Amygdala (tissue), 56 donors: ENCODE measurements at places on chromosomes 7 and 10.

DNA sequence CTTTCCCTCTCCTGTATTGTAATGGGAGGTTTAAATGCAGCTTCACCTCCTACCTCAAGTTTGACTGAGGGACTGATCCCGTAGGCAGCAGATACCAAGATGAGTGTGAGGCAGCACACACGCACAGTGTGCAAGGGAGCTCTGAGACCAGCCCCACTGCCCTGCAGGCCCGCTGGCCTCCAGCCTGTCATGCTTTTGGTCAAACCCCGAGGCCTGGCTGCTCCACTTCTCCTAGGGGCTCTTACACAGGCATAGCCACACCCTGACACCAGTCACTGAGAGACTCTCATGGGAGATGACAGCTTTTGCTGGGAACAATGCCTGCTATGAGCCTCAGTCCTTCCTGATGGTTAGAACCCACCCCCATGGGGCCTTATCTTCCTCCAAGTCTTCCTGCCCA, 27.6 kb downstream of the DRGX start:
- no peak for DNase-seq

DNA sequence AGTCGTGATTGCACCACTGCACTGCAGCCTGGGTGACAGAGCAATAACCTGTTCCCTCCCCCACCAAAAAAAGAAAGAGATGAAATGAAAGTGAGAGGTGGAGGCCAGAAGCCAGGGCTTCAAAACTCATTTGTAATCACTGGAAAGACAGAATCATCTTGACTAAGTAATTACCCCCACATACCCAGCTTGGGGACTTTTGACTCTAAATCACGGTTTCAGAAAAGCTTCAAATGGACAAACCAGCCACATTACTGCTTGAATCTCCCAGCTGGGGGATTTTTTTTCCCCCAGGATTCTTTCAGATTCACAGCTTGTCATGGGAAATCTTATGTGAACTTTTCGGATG, 361.0 kb downstream of the FRMD4A start:
- DNase-seq: no peak

DNA sequence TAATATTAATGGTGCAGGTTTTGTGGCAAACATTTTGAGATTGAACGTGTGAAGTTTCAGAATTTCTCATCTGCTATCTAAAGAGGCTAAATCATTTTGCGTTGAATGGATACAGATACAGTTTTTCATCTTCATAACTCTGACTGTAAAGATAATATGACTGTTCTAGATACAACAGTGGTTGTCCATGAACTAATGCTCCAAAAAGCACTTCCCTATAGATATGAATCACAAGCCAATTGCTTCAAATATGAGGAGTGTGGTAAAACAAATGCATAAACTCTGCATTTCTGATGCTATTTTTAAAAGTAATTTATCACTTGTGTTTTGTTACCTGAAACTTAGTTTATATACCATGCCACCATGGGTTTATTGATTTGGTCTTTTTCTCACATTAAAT, 750.1 kb downstream of the MAGI2 start:
- DNase-seq: no peak

DNA sequence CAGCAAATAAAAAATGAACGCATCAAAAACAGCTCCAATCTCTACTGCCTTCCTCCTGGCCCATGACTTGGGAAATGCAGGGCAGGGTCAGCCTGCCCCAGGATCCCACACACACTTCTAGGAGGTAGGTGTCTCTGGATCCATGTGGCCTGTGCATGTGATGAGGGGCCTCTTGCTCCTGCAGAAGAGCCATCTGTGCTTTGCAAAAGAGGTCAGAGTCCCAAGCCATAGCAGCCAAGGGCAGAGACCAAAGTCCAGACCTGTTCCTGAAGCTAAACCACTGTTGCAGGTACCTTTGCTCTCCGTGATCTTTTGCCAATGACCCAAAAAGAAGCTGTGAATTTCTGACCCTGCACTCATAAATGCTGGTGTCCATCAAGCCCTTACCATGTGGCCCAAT, 57.1 kb downstream of the KCNMA1 start:
- DNase-seq: no peak

DNA sequence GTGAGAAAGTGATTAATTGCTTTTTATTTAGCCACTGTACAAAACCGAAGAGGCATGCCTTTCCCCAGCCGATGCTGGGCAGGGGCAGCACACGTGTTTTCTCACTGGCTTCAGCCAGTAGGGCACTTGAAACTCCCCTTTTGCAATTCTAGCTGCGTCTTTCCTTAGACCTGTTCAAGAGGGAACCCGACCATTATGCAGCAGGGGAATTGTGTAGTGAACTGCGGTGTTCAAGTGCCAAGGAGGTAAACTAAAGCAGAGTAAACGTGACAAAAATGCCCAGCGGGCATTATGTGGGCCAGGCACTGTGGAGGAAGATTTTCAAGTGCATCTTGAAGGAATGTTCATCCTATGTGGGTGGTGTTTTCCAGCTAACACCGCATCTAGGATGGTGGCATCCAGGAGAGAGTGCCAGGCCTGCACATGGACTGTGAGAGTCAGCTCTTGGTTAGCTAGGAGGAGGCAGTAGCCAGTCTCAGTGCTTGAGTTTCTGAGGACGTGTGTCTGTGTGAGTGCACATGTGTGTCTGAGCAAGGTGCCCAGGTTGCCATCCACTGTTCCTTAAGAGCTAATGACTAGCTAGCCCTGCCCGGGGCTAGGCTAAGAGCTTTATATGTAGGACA, 3.3 kb downstream of the WIPF3 start:
- DNase-seq: peak; percentile 10

- no peak for DNase-seq
These were observed 72.2 kb downstream of the DAGLB start for GRCh38 chr7:6375348-6376101.

DNA sequence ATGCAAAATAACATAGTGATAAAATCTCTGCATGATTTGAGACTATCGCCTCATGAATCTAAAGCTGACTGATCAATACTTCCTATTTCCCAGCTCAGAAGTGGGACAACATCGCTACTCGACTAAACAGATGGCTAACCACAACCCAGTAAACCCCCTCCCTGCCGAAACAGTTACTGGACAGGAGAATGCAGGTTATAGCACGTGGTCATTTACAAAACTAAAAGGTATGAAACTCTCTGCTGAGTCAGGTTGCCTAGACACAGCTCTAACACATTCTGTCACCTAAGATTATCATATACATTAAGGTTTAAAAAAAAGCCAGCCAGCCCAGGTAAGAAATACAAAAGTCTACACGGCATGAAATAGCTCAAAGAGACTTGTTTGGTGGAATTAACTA, 64.0 kb downstream of the CTBP2 start:
- no peak for DNase-seq

DNA sequence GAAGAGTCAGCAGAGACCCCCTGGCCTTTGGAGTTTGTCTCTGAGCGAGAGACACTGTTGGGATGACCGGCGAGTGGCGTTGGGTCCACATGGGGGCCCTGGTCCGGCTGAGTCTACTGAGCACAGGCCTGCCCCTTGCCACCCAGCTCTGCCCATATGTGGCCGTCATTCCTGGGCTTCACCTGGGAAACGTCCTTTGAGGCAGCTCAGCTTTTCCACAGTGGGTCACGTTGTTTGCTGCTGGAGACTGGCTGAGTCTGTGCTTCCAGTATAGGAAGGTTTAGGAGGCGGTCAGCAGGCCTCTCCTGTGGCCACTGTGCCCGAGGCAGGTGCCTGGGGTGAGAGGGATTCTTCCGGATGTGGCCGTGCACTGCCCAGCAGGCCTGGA, 17.1 kb downstream of the ADAM8 start:
- DNase-seq: no peak

- no peak for DNase-seq
These were observed 471 bp downstream of the PFKP start for GRCh38 chr10:3067859-3068179.

GRCh38 chr7:84461093-84461492, 266.5 kb upstream of the SEMA3A start:
- no peak for DNase-seq

DNA sequence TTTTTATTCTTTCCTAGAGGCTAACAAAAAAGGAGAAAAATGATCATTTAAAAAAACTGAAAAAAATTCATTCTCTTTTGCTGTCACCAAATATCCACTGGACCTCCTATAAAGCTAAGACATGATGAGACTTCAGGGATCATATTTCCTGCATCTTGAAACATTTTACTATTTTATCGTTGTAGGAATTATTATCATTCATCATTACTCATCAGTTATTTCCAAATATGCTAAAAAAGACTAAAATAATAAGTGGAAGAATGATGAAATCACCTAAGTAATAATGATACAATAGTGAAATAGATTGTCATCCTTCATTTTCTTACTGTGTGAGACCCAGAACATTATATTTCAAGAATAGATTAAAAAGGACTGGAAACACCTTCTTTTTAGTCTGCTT, 28.3 kb downstream of the TAF3 start:
- DNase-seq: no peak

GRCh38 chr10:24958721-24959381, 6.4 kb upstream of the PRTFDC1 start:
- peak; percentile 65 for DNase-seq

DNA sequence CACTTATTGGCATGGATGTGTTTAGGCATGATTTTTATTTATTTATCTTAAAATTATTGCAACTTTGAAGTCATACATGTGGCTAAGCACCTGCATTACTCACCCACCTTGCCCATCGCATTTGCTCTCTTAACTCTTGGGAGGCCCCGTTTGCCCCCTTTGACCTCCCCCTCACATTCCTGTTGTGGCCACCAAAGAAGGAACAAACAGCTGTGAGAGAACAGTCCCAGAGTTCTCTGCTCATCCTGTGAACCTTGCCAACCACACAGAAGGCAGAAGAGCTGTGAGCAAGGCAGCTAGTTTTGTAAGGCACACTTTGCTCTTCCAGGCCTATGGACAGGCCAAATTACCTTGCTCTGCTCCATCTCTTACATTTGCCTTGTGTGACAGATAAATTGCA, 23.6 kb upstream of the FGL2 start:
- DNase-seq: no peak
